ENCODE measurements at places on chromosomes 3 and 15. TPM values are rescaled to one million over a fixed set of nuclear protein-coding genes. Genes with fewer than 3 reads are reported as not detected.
A peak's percentile ranks its signal among the peaks of the same experiment; 100 is the strongest.

DNA sequence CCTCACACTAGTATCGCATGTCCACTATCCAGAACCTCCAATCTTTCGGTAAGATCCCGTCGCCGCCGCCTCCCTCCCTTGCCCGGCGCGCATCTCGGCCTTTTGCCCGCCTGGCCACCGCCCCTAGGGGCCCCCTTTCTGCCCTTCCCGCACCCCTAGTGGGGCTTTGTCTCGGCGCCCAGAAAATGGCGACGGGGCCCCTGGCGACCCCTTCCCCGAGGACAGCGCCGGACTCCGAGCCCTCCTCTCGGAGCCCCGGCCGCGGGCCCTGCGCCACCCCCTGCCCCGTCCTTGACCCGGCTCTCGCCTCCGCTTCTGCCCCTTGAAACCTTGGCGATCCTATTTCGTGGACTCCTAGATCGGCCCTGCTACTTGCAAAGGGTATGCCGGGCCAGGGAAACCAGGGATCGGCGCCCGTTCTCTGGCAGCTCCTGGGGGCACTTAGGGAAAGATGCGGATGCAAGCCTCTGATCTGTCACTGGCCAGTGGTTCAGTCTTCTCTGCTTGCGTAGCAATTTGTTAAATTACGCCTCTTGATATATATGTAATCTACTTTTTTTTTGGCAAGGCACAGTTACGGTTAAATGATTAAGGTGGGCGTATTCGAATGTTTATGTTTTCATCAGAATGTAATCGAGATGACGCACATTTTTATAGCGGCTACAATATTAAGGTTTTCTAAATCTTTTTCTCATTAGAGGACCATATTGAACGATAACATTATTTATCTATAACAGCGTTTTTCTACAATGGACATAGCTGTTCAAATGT is 603 bp downstream of the EIF1B start:
- peak overlapping the region; percentile 100 for H3K4me3 ChIP-seq
- H3K4me1 ChIP-seq: peaks cover 25% of the 10 kb centered on the region
- H3K27me3 ChIP-seq: no peaks in the 10 kb centered on the region
- DNase-seq: peak; percentile 61
- H3K36me3 ChIP-seq: peaks cover 29% of the 10 kb centered on the region

Gene MUSTN1
- total RNA-seq: not detected

DNA sequence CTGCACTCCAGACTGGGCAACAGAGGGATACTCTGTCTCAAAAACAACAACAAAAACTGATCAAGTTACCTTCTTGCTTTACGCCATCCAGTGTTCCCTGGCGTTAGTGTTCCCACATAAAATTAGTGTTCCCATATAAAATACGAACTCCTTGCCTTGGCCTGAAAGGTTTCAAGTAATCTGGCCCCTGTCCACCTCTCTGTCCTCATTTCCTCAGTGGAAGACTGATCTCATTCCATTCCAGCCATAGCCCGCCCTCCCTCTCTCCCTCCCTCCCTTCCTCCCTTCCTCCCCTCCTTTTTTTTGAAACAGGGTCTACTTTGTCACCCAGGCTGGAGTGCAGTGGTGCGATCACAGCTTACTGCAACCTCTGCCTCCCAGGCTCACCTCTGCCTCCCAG is 2.8 kb upstream of the CAND2 start:
- no peak for DNase-seq
- H3K27ac ChIP-seq: no peak overlapping the region
- H3K4me1 ChIP-seq: peaks cover 16% of the 10 kb centered on the region
- H3K4me3 ChIP-seq: no peak overlapping the region
- no peaks in the 10 kb centered on the region for H3K36me3 ChIP-seq

- peaks cover 2% of the 10 kb centered on the region for H3K27me3 ChIP-seq
- no peak overlapping the region for H3K27ac ChIP-seq
- DNase-seq: no peak
- H3K36me3 ChIP-seq: no peaks in the 10 kb centered on the region
Observed at GRCh38 chr15:95857124-95857757, 473.3 kb upstream of the NR2F2 start.

GRCh38 chr3:98021830-98022560 is 13.1 kb downstream of the GABRR3 start:
- H3K4me3 ChIP-seq: no peak overlapping the region
- no peak overlapping the region for H3K27ac ChIP-seq
- H3K27me3 ChIP-seq: no peaks in the 10 kb centered on the region
- no peaks in the 10 kb centered on the region for H3K36me3 ChIP-seq

DNA sequence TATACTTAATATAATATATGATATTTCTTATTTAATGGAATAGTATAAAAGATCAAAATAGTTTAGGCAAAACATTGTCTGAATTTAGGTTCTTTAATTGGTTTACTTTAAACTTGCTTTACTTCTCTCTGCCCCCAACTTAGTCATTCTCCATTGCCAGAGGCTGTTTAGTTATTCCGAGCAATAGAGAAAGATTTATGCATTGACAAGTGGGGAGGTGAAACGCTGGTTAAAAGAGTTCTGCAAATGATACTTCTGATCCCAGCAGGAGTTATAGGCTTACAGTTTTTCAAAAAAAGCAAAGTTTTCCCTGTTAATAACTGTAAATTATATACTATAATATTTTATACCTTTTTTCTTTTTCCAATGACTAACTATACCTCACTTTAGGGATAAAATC is 145.4 kb downstream of the EPHA3 start:
- DNase-seq: no peak
- no peak overlapping the region for H3K4me3 ChIP-seq
- no peaks in the 10 kb centered on the region for H3K27me3 ChIP-seq
- H3K27ac ChIP-seq: no peak overlapping the region
- H3K36me3 ChIP-seq: no peaks in the 10 kb centered on the region

- DNase-seq: no peak
- peaks cover 6% of the 10 kb centered on the region for H3K4me1 ChIP-seq
- H3K36me3 ChIP-seq: peaks cover 2% of the 10 kb centered on the region
- H3K27me3 ChIP-seq: peaks cover 7% of the 10 kb centered on the region
Observed at GRCh38 chr3:128588147-128588546, 62.5 kb downstream of the RPN1 start.

Gene C3orf80
- not detected for total RNA-seq

Gene PAK6
- total RNA-seq: 0.30 TPM

Gene ZNF662
- total RNA-seq: 1.3 TPM

DNA sequence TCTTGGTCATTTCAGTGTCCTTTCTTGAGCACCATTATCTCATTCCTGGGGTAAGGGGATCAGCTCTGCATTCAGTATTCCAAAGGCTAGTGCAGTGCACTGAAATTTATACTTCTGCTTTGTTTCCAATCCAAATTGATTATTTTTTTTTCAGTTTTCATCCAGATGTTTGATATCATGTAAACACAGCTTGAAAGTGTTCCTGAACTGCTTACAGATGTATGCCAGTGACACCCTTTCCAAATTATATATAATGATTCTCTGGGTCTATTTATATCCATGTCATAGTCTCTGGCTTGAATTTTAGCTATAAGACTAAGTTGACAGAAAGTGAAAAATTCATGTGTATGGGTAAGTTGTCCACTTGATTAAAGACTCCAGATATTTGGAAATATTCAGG is 11.8 kb upstream of the TNFAIP8L3 start:
- H3K27ac ChIP-seq: no peak overlapping the region
- no peak overlapping the region for H3K4me3 ChIP-seq
- no peak for DNase-seq
- no peaks in the 10 kb centered on the region for H3K4me1 ChIP-seq
- H3K27me3 ChIP-seq: peaks cover 19% of the 10 kb centered on the region
- no peaks in the 10 kb centered on the region for H3K36me3 ChIP-seq

DNA sequence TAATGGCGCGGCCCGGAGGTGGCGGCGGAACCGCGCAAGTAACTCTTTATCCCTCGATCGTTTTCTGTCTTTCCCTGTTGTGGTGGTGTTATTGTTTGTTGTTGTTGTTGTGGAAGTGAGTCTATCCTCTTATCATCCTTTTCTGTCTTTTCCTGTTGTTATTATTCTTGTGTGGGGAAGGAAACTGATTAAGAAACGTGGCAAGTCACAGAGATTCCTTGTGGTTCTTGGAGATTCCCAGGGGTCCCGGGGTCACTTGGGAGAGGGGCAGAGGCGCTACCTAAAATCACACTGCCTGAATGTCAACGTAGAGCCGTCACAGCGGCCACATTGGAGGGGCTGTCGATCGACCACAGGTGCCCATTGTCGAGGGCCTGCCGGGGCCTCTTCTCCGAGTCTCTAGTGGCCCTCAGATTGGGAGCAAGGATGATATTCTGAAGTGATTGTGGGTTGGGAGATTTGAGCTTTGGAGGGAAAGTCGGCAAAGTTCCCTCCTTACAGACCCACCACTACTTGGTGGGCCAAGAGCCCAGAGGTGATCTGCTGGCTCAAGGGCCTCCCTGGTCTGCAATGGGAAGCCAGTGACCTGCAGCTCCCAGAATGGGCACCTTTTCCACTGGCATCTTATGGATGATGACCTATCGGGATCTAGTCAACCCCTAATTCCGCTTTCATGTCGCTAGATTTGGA is 790 bp downstream of the PARP14 start:
- H3K4me1 ChIP-seq: peaks cover 52% of the 10 kb centered on the region
- peaks cover 13% of the 10 kb centered on the region for H3K36me3 ChIP-seq
- DNase-seq: no peak
- peak overlapping the region; percentile 97 for H3K27ac ChIP-seq
- H3K4me3 ChIP-seq: peak overlapping the region; percentile 95
- no peaks in the 10 kb centered on the region for H3K27me3 ChIP-seq

Gene SLC28A1
- not detected for total RNA-seq

DNA sequence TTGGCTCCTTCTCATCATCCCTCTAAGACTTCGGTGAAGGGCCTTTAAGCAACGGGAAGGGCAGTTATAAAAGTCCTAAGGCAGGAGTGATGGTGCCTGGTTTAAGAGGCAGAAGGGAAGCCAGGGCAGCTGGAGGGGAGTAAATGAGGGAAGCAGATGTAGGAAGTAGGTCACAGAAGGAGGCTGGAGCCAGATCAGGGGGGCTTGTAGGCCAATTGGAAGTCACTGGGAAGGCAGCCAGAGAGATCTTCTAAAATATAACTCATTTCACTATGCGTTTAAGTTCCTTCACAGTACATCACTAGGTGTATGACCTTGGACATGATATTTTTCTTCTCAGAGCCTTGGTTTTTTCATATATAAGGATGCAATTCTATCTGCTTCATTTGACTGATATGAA is 94.7 kb downstream of the MYH15 start:
- peaks cover 7% of the 10 kb centered on the region for H3K27me3 ChIP-seq
- H3K4me1 ChIP-seq: peaks cover 14% of the 10 kb centered on the region
- no peaks in the 10 kb centered on the region for H3K36me3 ChIP-seq

DNA sequence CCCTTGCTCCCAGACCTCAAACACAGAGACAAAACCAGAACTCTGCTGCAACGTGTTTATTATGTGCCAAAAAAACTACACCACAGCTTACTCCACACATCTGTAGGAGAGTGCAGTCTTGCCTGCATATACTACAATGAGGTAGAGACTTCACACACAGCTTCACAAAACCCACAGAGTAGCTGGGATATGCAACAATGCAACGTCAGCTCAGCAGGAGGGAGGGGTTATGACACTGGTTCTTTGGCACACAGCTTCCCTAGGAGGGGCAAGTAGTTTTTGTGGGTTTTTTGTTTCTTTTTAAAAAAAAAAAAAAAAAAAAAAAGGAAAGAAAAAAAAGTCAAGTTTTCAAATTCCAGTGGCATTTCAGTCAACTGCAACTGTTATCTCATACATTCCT is 2.9 kb upstream of the RPS17 start:
- peaks cover 4% of the 10 kb centered on the region for H3K27me3 ChIP-seq
- H3K4me3 ChIP-seq: no peak overlapping the region
- H3K4me1 ChIP-seq: peaks cover 8% of the 10 kb centered on the region
- H3K36me3 ChIP-seq: peaks cover 23% of the 10 kb centered on the region
- H3K27ac ChIP-seq: no peak overlapping the region
- no peak for DNase-seq

DNA sequence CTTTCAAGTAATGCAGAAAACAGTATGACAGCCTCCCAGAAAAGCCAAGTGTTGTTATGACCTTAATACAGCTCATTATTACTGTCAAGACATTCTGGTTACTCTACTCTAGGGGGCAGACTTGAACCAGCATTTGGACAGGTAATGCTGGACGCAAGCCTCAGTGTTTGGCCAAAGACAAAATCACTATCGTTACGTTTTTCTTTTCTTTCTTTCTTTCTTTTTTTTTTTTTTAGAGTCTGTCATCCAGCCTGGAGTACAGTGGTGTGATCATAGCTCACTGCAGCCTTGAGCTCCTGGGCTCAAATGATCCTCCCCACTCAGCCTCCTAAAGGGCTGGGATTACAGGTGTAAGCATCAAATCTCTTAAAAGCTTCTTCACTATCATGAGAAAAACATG is 29.4 kb upstream of the TMEM45A start:
- H3K27ac ChIP-seq: no peak overlapping the region
- H3K36me3 ChIP-seq: no peaks in the 10 kb centered on the region
- H3K27me3 ChIP-seq: peaks cover 2% of the 10 kb centered on the region
- H3K4me1 ChIP-seq: no peaks in the 10 kb centered on the region
- no peak overlapping the region for H3K4me3 ChIP-seq

Gene ALPK3
- 0.05 TPM for total RNA-seq

DNA sequence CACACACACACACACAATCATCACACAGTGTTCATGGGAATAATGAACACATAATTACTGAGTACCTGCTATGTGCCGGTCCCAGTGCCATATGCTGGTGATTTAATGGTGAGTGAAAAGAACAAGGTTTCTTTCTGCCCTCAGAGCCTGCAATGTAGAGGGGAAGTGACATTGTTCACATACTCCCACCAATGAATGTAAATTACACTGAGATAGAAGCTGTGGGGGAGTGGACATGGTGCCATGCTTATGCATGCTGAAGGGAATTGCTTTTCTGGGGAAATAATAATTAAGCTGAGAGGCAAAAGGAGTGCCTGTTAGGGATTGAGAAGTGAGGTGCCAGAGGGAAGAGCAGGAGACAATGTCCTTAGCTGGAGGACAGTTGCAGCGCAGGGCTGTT is 175.1 kb downstream of the MFSD1 start:
- no peaks in the 10 kb centered on the region for H3K27me3 ChIP-seq
- no peaks in the 10 kb centered on the region for H3K36me3 ChIP-seq
- H3K27ac ChIP-seq: no peak overlapping the region
- no peak overlapping the region for H3K4me3 ChIP-seq
- no peaks in the 10 kb centered on the region for H3K4me1 ChIP-seq

Measured in activated CD4-positive, alpha-beta T cell treated with anti-CD3 and anti-CD28 coated beads for 36 hours (primary cell).